ENCODE measurements at places on chromosomes 13 and 19.

GRCh38 chr13:94154367-94154766, 325.1 kb downstream of the DCT start:
- DNase-seq: no peak

DNA sequence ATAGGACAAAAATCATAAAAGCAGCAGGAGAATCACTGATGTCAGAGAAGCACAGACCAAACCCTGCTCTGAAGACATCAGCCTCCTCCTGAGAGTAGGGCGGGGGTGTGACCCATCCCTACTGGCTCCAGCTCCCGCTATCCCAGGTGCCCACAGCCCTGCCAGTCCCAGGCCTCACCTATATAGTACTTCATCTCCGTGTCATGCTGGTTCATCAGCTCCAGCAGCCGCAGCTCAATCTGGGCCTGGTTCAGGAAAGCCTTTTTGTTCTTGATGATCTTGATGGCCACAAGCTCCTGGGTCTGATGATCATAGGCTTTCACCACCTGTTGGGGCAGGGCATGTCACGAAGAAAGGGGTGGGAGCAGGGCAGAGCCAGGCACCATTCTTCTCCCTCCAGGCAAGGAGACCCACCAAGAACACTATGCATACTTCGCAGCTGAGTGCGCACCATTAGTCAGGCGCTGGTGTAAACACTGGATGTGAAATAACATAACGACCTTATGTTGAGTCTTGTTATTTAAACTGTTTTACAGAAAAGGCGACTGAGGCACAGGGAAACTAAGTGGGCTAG, 4.2 kb downstream of the DYRK1B start:
- DNase-seq: no peak

DNA sequence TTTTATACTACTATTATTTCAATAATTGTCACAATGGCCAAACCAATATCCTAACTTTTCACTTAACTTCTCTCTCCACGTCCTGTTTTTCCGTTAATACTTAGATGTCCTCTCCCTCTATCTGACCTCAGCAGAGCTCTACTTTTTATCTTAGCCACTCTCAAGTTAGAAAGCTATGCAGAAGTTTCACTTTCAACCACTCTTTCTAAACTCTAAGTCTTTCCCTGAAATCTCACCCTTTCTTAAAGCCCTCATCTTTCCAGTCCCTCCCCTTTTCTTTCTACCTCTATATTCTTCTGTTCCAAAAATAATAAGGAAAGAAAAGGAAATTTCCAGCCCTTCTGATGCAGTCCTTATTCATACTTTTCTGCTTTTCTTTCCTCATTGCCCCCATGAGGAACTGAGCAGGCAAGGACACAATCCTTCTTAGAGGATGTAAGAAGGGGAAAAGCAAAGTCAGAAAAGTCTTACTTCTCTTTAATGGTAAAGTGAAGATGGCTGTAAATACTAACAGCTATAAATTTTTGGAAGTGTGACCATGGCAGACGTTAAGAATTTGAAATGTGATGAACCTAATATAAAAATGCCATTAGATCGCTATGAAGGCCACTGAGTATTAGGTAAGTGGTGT, 23.0 kb downstream of the FAM216B start:
- no peak for DNase-seq

DNA sequence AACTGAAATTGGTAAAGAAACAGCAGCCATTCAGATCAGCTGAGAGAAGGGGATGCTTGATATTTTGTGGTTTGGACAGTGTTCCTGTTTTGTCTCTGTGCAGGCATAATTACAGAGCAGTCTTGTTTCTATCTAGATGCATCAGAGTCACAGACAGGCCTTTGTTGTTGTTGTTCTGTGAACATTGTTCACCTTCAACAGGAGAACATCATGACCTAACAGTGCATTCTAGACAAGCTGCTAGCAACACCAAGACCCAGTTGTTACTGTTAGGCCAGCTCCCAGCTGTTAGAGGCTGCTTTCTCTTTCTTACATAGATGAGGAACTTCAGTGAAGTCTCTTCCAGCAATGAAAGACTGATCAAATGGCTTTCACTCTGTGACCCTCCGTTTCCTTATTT, 8.5 kb upstream of the LSR start:
- peak; percentile 73 for DNase-seq

DNA sequence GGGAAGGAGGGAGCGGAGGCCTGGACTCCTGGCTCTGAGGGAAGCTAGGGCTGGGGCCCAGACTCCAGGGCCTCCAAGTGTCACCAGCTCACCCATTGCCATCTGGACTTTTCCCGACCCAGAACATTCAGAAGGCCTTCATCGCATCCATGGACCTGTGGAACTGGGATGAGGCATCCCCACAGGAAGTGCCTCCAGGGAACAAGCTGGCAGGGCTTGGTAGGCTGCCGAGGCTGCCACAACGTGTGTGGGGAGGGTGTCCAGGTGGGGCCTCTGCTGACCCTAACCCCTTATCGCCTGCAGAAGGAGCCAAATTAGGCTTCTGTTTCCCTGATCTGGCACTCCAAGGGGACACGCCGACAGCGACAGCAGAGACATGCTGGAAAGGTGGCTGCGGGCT, 767 bp downstream of the ETV2 start:
- DNase-seq: no peak

GRCh38 chr19:2371656-2372055, 11.6 kb downstream of the TMPRSS9 start:
- DNase-seq: no peak

DNA sequence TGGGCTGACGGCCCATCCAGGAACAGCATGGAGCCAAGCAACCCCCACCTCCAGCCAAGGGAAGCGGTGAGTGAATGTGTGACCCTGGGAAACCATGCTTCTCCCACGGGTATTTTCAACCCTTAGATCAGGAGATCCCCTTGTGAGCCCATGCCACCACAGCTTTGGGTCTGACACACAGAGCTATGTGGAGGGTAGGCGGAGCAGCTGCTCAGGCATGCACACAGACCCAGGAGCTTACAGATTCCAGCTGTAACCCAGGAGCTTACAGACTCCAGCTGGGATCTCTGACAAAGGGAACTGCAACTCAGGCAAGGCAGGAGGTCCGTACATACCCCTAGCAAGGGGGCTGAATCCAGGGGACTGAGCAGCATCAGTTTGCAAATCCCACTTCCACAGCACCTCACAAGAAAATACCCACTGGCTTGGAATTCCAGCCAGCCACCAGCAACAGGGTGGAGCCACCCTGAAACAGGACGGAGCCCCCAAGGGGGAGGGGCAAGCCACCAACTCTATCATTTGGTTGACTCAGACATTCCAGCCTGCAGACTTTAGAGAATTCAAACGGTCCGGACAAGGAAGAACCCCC, 40.8 kb upstream of the RFXAP start:
- DNase-seq: no peak

GRCh38 chr13:80828759-80829158, 487.8 kb upstream of the SPRY2 start:
- DNase-seq: no peak

- DNase-seq: peak; percentile 46
Measured at GRCh38 chr13:35978607-35979316, 152.4 kb downstream of the DCLK1 start.

- no peak for DNase-seq
Measured at GRCh38 chr19:33830264-33830663, 33.6 kb downstream of the KCTD15 start.

DNA sequence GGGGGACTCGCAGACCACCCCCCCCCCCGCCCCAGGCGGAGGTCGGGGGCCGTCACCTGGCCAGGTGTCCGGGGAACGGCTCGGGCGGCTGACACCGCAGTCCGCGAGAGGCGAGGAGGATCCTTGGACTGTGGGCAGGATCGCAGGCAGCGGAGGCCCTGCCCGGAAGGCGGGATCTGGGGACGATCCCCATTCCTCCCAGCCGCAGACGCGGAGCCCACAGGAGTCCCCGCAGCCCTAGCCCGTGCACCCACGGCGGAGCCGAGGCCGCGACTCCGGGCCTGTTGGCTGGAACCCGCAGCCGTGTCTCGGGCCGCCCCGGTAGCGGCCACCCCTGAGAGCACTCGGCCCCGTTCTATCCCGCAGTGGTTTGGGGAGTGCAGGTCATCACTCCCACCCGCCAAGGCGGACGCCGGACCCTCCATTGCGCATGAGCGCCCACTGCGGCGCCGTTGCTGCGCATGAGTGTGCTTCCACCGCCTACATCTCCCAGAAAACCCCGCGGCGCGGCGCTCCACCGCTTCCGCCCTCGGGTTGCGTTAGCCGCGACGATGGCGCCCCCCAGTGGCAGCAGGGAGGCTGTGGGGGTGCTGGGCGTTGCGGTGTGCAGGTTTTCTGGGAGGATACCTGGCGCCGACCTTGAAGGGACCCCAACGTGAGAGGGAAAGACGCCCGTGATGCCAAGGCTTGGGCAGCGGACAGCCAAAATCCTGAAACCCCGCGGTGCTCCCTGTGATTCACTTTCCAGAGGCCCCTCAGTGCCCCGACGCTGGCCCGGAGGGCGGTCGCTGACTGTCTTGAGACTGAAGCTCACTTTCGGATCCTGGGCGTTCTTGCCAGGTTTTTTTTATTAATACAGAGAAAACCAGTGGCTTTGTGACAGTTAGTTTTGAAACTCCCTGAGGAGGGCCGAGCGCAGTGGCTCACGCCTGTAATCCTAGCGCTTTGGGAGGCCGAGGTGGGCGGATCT, 4.4 kb upstream of the ZNF329 start:
- peak; percentile 96 for DNase-seq

Measured in CD4-positive, CD25-positive, alpha-beta regulatory T cell (primary cell).